ENCODE measurements at places on chromosomes 13 and 19. TPM values are rescaled to one million over a fixed set of nuclear protein-coding genes. Genes with fewer than 3 reads are reported as not detected.

FBXL3 gene
- total RNA-seq = 41.1 TPM

KRI1 gene
- 72.6 TPM for total RNA-seq

ZNF667 gene
- total RNA-seq = 3.2 TPM

GRCh38 chr19:33564836-33565338, 43.3 kb upstream of the PEPD start:
- H3K27me3 ChIP-seq = peaks cover 16% of the 10 kb centered on the region
- no peaks in the 10 kb centered on the region for H3K4me1 ChIP-seq
- no peak for DNase-seq
- no peaks in the 10 kb centered on the region for H3K36me3 ChIP-seq
- no peak overlapping the region for H3K27ac ChIP-seq
- no peak overlapping the region for H3K4me3 ChIP-seq

DNA sequence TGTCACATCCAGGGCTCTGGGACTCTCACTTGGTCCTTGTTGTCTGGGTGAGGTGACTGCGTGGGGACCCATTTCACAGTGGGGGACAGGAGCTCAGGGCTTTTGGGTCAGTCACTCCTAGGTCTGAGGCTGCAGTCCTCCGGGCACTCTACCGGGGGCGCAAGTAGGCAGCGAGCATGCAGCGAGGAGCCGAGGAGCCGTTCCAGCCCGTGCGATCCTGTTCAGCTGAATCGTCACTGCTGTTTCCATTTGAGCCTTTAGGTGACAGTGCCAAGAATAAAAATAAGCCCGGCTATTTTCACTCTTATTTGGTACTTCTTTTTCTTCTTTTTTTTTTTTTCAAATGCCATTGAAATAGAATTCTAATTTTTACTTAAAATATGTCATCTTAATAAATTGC, 126.5 kb downstream of the ZNF536 start:
- no peaks in the 10 kb centered on the region for H3K4me1 ChIP-seq
- H3K36me3 ChIP-seq = no peaks in the 10 kb centered on the region
- no peak overlapping the region for H3K27ac ChIP-seq
- no peaks in the 10 kb centered on the region for H3K27me3 ChIP-seq

All from PC-3 (cell line).